Thoracic aorta (tissue), 2 donors: ENCODE measurements at places on chromosomes 7 and 10. TPM values are rescaled to one million over a fixed set of nuclear protein-coding genes. Genes with fewer than 3 reads are reported as not detected.

The CPA4 gene
- total RNA-seq, result not detected

The TMEM176A gene
- total RNA-seq, result 9.1 TPM

DNA sequence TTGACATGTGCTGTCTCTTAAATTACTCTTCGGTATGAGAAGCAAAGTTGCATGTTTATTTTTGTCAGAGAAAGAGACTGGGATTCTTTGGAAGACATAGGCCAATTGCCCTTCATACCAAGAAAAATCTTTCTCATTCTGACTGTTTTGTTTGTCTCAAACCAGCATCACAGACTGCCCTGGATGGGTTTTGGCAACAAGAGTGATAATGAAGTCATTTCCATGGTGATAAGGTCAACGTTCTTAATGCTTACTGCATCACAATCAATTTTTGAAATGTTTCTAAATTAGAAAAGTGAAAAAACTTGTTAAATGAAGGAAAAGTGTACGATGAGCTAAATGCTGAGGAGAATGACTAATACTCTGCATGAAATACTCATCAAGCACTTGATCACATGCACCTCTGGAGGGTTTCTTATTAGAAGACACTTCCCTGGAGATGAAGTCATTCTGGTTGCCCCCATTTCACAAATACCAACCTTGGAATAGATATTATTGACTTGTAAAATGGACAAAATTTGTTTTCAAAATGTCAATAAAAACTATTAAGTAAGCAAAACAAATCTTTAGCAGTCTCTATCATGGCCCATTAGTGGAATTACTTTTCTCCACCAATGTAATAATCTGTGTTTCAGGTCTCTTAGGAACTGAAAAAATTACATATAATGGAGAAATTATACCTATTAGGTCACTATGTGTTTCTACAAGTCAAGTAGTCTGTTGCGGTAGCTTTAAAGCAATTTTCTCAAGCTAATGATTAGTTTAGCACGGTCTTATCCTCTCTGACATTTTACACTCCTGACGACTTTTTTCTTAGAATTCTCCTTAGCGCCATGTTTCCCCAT, 19.9 kb upstream of the SEC61G start:
- no peak for DNase-seq

DNA sequence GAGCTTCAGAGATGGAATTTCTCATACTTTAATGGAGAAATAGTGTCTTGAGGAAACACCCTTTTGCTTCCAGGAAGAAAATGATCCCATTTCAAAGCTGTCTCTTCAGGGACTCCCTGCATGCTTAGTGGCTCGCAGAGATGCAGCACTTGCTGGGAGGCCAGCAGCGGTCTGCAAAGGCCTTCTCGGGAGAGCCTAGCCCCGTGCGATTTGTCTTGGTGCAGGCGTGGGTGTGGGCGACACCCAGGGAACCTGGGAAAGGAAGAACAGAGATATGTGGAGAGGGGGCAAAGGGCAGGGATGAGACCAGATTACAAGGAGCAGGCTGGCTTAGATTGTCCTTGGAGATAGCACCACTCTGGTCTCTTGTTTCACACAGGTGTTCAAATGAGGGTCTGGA, 352.3 kb upstream of the PODXL start:
- no peak for DNase-seq

DNA sequence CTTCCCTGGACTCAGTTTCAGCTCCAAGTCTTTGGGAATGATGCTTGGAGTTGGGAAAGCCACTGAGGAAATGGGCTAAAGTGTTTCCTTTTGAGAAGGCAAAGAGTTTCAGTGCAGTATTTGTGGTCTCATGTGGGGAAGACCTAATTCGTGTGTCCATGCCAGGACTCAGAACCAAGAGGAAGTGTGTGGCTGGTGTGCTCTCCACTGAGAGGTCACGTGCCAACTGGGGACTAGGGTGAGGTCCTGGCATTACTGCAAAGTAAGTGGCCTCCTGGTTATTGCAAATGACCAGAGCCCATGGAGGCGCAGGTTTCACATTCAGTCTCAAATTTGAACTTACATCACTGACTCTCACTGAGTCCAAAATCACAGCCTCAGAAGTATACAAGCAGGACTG, 48.6 kb upstream of the ITPRID1 start:
- DNase-seq, result no peak

GRCh38 chr7:69091521-69091920, 506.8 kb upstream of the AUTS2 start:
- DNase-seq, result no peak

GRCh38 chr10:3783682-3784432, 1.2 kb downstream of the KLF6 start:
- DNase-seq, result no peak

GRCh38 chr7:133619491-133619890, 366.6 kb downstream of the EXOC4 start:
- no peak for DNase-seq

- no peak for DNase-seq
These were observed 239.6 kb upstream of the KLF14 start for GRCh38 chr7:130973637-130974036.

- no peak for DNase-seq
These were observed 473.6 kb downstream of the PARD3 start for GRCh38 chr10:34341473-34341872.

DNA sequence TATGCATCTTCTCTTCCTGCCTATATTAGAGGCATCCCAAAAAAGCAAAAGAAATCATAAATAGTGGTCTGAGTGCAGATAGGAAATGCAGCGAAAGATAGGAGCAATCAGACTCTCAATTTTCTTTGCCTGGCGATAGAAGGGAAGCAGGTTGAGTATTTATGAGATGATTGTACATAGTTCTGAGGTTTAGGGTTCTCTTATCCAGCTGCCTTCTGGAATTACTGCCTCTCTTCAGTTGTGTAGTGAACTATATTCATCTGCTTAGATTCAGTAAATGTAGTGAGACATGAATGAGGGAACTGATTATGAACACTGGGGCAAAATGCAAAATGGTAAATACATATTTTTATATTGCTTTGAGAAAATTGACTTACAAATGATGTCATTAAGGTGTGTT, 93.0 kb upstream of the CYP26C1 start:
- DNase-seq, result no peak

- DNase-seq, result no peak
These were observed 504.3 kb downstream of the TFEC start for GRCh38 chr7:115526278-115526677.

The MOGAT3 gene
- total RNA-seq, result not detected

- no peak for DNase-seq
These were observed 14.4 kb upstream of the COL1A2 start for GRCh38 chr7:94380264-94380663.

DNA sequence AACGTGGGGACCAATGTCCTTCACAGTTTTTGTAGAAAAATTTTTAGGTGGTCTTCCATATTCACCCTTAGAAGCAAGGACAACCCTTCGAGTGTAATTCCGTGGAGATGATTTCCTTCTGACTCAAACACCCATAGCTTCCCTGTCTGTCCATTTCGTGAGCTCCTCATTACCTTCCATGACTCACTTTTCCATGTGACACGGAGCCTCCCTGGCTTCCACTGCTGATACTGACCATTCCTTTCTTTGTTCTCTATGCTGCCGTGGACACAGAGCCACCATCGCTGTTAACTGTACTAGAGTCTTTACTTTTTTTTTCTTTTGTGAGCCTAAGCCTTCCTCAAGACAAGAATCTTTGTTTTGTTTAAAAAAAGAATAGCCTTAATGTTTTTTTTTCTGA, 12.5 kb upstream of the ARMS2 start:
- no peak for DNase-seq

- DNase-seq, result peak; percentile 6
These were observed 96.7 kb upstream of the EFCAB10 start for GRCh38 chr7:105677817-105678573.

DNA sequence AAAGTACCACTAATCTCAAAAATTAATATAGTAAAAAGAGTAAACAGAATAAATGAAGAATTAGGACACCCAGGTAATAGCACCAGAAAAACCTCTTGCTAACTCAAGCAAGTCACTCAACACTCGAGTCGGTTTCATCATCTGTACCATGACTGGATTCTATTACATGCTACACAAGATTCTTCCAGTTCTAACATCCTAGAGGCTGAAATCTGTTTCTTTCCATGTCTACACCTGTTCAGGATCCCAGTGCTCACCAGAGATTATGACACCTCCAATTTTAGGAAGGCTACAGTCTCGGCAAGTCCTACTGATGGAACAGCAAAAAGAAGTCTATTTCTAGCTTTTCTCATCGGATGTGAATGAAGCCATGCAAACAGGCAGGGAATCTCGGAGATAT, 95.3 kb upstream of the ANK3 start:
- DNase-seq, result no peak

DNA sequence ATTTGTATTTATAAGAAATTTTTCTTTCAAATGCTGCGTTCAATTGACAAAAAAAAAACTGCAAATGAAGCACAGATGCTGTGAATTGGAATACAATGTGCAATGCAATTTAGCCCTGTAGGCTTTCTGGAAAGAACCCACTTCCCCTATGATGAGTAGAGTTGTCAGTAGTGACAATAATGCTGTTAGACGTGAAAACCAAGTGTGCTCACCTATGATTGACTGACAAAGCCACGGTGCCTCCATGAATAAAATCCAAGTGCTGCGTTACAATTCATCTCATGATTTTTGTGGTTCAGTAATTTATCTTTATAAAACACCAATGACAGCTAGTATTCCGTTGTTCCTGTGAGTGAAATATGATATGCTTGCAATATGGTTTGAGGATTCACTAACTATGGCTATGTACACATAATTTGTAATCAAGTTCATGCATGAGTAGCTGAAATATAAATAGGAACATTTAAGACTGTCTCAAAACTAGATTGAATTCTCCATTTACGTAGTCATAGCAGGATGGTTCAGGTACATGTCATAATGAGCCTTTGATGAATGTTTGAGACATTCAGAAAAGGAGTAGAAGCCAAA, 1160.3 kb downstream of the CNTNAP2 start:
- no peak for DNase-seq

The HOXA4 gene
- 3.7 TPM for total RNA-seq

- no peak for DNase-seq
These were observed 91.0 kb downstream of the PAXIP1 start for GRCh38 chr7:154911862-154912455.

- no peak for DNase-seq
These were observed 4.6 kb downstream of the SEC23IP start for GRCh38 chr10:119896937-119897770.

GRCh38 chr7:134618756-134619530, 27.7 kb upstream of the BPGM start:
- DNase-seq, result no peak

GRCh38 chr7:33423646-33424020, 294.3 kb downstream of the BBS9 start:
- no peak for DNase-seq

DNA sequence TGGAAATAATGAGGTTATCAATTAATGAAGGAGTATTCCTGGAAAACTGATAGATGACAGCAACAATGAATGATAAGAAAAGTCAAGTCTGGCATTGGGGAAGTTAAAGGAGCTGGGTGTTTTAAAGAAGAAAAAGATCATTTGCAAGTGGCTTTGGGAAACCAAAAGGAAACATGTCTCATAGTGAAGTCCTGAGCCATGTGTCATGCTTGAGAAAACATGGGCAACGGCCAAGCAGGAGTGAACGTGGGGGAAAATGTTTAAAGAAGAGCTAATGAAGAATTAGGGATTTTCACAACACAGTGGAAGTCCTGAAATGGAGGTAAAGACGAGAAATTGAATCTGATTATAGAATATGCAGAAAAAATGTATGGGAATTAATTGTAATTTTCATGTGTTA, 1383.2 kb upstream of the CELF2 start:
- DNase-seq, result no peak

- DNase-seq, result no peak
These were observed 209.7 kb upstream of the TMEM196 start for GRCh38 chr7:19982841-19983835.

GRCh38 chr7:106038916-106039315, 73.2 kb downstream of the SYPL1 start:
- DNase-seq, result no peak

GRCh38 chr7:48251766-48252165, 80.5 kb downstream of the ABCA13 start:
- no peak for DNase-seq

DNA sequence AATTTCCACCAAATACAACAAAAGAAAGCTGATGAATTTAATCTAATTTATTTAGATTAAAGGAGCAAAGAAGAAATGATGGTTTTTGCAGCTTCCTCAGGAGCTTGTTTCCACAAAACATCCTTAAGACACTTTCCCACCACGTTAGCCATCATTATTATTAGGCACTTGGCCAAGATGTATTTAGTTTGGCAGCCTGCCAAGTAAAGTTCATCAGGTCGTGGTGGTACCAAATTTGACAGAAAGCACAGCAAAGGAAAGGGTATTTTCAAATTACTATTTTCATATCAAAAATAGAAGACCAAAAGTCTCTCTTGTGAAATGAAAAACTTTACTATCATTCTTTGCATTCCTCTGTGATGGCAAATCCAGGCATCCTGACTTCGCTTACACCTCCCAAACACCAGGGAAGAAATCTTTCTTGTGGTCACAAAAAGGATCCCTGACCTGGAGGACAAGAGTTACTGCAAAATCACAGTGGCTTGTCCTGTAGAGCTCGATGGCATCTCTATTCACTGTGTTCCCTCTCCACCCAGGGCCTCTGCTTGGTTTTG, 123.1 kb upstream of the INHBA start:
- no peak for DNase-seq

GRCh38 chr10:113219446-113219845, 269.4 kb downstream of the TCF7L2 start:
- DNase-seq, result no peak

DNA sequence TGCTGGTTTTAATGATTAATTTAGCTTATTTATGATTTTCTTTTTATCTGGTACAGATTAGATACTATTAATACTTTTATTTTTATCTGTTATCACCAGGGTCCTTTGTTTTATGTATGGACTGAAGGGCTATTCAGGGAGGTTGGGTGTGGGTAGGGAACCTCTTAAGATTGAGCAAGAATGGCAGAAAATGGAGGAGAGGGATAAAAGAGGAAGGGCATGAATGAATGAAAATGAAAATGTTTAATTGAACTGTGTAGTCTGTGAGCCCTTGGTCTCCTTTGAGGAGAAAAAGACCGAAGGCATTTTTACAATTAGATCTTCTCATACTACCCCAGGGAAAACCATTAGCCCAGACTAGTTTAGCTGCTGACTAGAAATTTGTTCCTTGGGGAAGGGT, 93.1 kb downstream of the CDK14 start:
- no peak for DNase-seq

GRCh38 chr10:127993056-127993690, 86.3 kb downstream of the PTPRE start:
- DNase-seq, result no peak

GRCh38 chr7:38905056-38905759, 3.8 kb downstream of the VPS41 start:
- no peak for DNase-seq

DNA sequence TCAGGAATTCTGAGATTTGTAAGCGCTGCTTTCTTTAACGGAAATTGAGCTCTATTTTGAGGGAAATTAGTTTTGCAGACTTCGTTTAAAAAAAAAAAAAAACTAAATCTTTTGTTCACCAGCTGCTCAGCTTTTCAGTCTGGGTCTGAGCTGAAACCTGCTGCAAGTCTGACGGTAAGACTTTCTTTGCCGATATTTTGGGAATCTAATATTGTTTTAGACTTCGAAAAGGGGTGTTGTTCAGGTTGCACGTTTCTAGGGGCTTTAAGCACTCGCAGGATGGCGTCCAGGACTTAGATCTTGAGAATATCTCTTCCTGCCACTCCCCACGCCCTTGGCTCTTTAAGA, 1.8 kb upstream of the MEOX2 start:
- DNase-seq, result no peak

GRCh38 chr10:103692436-103692951, 162.9 kb downstream of the SH3PXD2A start:
- DNase-seq, result no peak

The CACNB2 gene
- total RNA-seq, result 56.7 TPM
